ENCODE measurements at places on chromosomes 12 and 14.

GRCh38 chr12:113664224-113664681 lies 192.6 kb upstream of the LHX5 start:
- no peak for DNase-seq

- no peak for DNase-seq
Observed at GRCh38 chr12:77686760-77687159, 143.9 kb upstream of the NAV3 start.

- no peak for DNase-seq
Observed at GRCh38 chr12:11986165-11986564, 84.6 kb upstream of the BCL2L14 start.

GRCh38 chr14:94670692-94671285 lies 58.6 kb downstream of the SERPINA3 start:
- no peak for DNase-seq

- no peak for DNase-seq
Observed at GRCh38 chr12:115932066-115932465, 345.4 kb downstream of the MED13L start.

DNA sequence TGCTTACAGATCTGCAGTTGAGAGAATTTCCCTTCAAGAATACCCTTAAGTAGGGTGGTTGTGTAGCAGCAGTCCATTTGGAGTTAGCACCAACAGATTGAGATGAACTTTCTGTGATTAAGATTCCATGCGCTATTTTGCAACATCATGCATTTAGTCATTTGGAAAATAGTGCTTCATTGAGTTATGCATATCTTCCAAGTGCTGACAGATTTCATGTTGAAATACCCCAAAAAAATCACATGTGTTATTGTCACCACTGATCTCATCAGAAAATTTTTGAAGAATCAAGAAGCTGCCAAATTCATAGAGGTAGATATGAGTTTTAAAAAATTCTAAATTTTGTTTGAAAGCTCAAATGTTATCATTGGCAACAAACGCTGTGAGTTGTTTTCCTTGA lies 35.5 kb upstream of the OSBPL8 start:
- no peak for DNase-seq

DNA sequence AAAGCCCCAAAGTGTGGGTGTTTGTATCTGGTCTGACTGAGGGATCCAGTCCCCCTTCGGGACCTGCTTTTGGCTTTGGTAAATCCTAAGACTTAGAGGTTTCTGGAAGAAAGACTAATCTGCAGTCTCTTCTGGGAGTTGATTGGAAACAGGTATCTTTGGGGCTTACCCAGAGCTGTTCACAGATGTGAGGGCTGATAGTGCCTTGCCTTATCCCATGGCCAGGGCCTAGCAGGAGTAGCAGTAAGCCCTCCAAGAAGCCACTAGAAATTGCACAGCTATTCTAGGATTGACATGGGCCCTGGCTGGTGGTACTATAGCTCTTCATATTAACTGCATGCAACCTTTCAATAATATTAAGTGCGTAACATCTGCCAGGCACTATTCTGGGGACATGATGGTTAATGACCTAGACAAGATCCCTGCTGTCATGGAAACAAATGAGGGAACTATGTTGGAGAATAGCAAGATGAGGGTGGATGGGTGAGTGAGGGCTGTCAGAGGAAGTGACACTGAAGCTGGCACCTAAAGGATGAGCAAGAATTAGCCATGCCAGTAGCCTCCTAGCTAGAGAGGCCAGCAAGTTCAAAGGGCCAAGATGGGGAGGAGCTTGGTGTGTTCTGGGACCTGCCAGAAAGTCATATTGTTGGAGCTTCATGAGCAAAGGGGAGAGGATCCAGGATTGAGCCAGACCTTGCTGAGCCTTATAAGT lies 71.7 kb downstream of the CRADD start:
- no peak for DNase-seq

- no peak for DNase-seq
Observed at GRCh38 chr14:26856876-26857518, 259.2 kb upstream of the NOVA1 start.

DNA sequence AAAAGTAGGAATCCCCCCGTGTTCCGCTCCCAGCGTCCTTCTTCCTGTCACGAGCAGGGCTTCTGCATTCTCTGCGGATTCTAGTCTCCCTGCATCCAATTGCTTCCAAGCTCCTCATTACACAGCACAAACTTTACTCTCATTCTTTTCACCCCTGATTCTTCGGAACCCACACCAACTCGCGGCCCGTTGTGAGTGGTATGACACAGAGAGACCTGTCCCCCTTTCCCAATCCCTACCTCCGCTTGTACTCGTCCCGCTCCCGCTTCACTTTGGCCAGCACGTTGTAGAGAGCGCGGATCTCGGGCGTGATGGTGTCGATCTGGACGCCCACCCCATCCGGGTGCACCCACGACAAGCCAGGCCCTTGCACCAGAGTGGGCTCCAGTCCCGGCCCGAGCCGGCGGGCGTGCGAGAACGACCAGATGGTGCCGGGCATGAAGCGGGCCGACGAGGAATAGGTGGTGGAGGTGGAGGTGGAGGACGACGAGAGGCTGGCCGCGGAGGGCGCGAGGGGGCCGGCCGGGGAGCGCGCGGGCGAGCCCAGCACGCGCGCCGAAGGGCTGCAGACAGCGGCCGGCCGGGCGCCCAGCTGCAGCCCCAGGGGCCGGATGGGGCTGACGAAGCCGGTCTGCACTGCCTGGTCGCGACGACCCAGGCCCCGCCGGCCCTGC lies 687 bp downstream of the IFFO1 start:
- DNase-seq: no peak

- DNase-seq: no peak
Observed at GRCh38 chr12:117085318-117085947, 13.8 kb downstream of the TESC start.

DNA sequence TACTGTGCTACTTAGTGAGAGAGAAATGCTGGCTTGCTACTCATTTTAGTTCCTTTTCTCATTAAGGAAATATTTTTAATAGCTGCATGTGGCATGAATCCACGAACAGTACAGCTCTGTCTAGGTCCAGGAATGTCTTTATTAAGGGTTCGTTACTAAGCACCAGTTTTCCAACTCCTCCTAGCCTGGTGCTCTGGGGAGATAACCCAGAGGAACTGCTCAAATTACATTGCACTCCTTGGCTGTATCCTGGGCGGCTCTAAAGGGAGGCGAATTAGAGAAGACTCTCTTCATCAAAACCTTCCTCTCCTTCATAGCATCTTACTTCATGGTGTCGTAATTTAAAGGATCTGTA lies 101.3 kb downstream of the PPM1A start:
- DNase-seq: no peak

GRCh38 chr12:46020768-46021167 lies 30.4 kb upstream of the SCAF11 start:
- DNase-seq: no peak

- no peak for DNase-seq
Observed at GRCh38 chr12:78977304-78977867, 112.8 kb downstream of the SYT1 start.

GRCh38 chr14:97930166-97930565 lies 1133.0 kb downstream of the VRK1 start:
- DNase-seq: no peak

DNA sequence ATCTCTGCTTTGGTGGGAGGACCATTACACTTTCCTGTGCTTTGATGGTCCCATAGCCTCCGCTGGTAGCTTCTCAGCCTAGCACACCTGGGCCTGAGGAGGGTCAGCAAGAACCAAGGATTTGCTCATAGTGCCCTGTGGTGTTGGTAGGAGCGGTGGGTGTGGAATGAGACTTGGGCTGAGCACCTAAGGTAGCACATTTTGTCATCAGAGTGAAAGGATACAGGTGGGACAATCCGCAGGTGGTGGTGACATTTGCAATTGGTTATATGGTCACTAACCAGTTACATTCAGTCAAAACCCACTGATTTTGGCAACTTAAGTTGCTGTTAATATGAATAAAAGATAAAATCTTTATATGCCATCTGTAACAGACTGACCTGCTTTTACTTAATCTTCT lies 46.7 kb downstream of the TTC6 start:
- DNase-seq: no peak

- DNase-seq: no peak
Observed at GRCh38 chr14:98958048-98958631, 313.9 kb downstream of the BCL11B start.

- DNase-seq: no peak
Observed at GRCh38 chr14:68606176-68606575, 186.7 kb downstream of the ZFP36L1 start.

- no peak for DNase-seq
Observed at GRCh38 chr12:106021516-106021915, 117.2 kb downstream of the NUAK1 start.

DNA sequence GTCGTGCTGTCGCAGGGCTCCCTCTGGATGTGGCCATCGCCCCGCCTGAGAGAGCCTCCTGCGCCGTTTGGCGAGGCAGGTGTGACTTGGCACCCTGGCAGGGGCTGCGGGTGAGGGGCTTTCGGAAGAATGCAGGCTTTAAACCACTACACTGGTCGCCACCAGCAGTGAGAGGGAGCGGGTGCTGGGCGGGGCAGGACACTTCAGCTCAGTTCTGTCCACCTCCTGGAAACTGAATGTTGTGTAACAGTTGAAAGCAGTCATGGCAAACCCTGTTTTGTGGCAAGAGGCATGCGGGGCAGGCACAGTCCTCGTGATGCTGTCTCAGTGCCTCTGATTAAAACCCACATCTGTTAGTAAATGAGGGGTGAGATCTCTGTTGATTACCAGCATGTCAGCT lies 55.9 kb downstream of the AACS start:
- no peak for DNase-seq

- DNase-seq: no peak
Observed at GRCh38 chr14:51818748-51819380, 41.5 kb upstream of the GNG2 start.

DNA sequence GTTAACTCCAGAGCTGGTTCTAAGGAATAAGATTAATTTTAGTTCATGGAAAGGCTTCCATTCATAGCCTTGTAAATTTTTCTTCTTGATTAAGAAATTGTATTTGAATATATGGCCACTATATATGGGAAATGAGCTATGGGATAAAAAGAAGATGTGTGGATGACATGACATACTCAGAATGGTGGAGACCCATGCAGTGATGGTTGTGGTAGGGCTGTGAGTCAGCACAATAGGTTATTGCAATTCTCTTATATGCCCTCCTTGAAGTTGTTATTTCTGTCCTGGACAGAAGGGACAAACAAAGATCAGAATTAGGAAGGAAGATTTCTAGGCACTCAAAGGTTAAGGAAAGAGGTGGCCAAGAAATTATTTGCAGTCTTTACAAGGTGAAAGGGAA lies 21.5 kb downstream of the RASSF9 start:
- DNase-seq: no peak

DNA sequence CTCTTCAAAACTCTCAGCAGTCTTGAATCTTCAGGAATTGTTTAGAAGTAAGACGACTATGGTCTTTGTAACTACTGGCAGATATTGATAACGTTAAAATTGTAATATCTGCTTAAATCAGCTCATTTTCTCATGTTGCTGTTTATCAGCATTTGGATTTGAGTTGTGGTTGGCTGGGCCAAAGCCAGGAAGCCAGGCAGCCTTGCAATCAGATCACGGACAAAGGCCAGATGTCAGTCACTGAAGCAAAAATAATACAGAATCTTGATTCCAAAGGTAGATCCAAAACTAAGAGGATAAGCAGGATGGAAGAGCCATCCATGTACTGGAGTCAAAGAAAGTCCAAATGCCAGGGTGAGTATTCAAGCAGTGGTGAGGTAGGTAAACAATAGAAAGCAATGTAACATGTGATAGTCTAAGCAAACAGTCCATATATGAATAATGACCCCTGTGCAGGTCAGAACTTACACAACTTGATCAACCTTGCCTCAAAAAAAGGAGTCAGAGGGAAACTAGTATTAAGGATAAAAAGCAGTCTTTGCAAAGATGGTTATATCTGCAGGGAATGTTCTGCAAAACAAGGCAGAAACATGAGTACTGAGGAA lies 95.8 kb upstream of the RAP1B start:
- DNase-seq: no peak

- DNase-seq: no peak
Observed at GRCh38 chr12:96073346-96074330, 38.3 kb upstream of the LTA4H start.

DNA sequence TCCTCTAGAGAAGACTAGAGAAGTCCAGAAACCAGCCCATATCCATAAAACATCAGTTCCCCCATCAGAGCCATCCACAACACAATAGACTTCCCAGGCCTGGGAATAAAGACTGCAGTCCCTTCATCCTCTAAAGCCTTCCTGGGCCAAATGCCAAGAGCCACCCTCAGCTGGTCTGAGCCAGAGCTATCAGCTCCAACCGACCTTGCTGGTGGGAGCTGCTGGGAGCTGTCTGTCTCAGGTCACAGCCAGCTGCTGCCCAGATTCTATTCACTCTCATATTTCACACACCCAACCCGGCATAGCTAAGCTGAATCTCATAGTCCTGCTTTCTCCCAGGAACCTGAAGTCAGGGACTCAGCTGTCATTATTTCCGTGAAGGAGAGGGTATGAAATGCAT lies 10.9 kb upstream of the TFCP2 start:
- peak; percentile 3 for DNase-seq
